Vagina (tissue), 2 donors: ENCODE measurements at places on chromosomes 3 and 15.

DNA sequence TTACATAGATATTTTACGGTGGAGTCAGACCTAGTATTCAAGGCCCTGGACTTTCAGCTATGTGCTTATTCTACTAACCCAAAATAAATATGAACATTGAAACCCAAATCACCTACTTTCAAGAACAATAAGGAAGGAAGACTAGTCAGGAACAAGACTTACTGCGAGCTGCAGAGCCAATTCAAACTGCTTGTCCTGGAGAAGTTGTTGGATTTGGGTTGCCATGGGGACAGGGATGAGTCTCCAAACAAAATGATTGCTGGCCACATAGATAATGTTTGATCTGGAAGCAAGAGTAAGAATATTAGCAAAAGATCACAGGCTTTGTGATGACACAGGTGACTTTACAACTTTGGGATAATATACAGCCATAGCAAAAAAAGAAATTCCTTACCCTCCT, 21.6 kb upstream of the PLA2G4F start:
- no peak for DNase-seq

- no peak for DNase-seq
These were observed 8.7 kb upstream of the YEATS2 start for GRCh38 chr3:183688874-183689273.

DNA sequence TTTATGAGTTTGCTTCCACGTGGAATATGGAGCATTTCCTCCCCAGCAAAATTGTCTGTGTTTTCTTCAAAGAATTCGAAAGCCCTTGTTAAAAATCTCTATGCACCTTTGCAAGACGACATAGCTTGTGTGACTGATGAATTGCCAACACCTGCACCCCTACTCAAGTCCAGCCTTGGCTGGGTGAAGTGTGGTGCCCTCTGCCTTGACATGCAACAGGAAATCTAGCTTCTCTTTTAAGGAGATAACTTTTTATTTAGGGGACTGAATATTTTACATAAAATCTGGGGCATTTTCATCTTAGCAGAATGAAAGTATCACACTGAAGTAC, 647 bp downstream of the HMG20A start:
- DNase-seq: no peak

DNA sequence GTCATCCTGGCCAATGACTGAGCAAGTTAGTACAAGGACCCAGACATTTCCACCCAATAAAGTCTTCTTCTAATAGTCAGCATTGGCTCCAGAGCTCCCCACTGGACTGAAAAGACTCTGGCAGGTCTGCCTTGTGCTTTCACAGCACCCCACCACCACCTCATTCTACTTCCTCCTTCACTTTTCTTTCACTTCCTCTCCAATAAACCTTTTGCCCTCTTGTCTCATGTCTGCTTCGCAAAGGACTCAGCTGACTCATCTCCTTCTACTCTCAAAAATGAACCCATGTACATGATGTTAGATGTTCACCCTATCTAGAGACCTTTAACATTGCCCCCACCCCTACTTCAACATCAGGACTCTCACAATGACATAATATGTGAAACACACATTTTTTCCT, 181.0 kb upstream of the PPP2R3A start:
- no peak for DNase-seq

- no peak for DNase-seq
These were observed 192.2 kb downstream of the FOXP1 start for GRCh38 chr3:71391361-71391760.

GRCh38 chr3:48502728-48503168, 1.2 kb downstream of the SHISA5 start:
- no peak for DNase-seq

DNA sequence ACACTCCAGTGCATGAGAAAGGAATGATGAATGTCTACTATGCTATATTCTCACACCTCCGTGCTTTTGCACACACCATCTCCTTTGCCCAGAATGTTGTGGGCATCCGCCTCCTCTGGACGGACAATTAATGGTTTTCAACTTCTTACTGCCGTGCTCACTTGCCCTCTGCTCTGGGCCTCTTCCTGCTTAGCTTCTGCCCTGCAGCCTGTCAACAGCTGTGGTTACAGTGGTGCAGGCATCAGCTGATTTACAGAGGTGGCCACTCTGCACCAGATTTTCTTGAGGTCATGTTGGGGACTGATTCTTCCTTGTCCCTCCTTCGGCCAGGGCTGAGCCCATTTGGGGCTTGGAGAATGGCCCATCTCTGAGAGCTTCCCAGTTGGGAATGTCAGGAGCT, 56.5 kb upstream of the TMEM115 start:
- no peak for DNase-seq
